Vein endothelial cell (primary cell): ENCODE measurements at places on chromosomes 4 and X. TPM values are rescaled to one million over a fixed set of nuclear protein-coding genes. Genes with fewer than 3 reads are reported as not detected.

The GAB3 gene
- 9.4 and 18.0 TPM in 2 replicates for total RNA-seq

The KIF4A gene
- total RNA-seq, result 7.5 and 15.8 TPM in 2 replicates

The PDK3 gene
- 6.9 and 11.6 TPM in 2 replicates for total RNA-seq

The SFRP2 gene
- total RNA-seq, result not detected in 2 replicates

The PPBP gene
- not detected in 2 replicates for total RNA-seq

The CACNA1F gene
- under 0.01 TPM in 1 of 2 replicates, not detected in the other for total RNA-seq

The RTL3 gene
- total RNA-seq, result under 0.01 and 0.10 TPM in 2 replicates

The PFKFB1 gene
- total RNA-seq, result under 0.01 and 0.10 TPM in 2 replicates

The FMR1NB gene
- total RNA-seq, result not detected in 2 replicates

The ATP8A1 gene
- 4.6 and 15.0 TPM in 2 replicates for total RNA-seq

The PAGE2 gene
- not detected in 2 replicates for total RNA-seq

The MMGT1 gene
- total RNA-seq, result 18.9 and 20.7 TPM in 2 replicates

The GSX2 gene
- not detected in 2 replicates for total RNA-seq

The HAND2 gene
- total RNA-seq, result 0.19 TPM in 1 of 2 replicates, not detected in the other

The YIPF7 gene
- 0.33 TPM in 1 of 2 replicates, not detected in the other for total RNA-seq

The GASK1B gene
- total RNA-seq, result 102 and 200 TPM in 2 replicates

The COX7B2 gene
- total RNA-seq, result not detected in 2 replicates

The SAGE1 gene
- not detected in 2 replicates for total RNA-seq

The FAAH2 gene
- total RNA-seq, result 0.33 and 0.96 TPM in 2 replicates

The SCML2 gene
- total RNA-seq, result 0.98 and 1.4 TPM in 2 replicates

The KIAA1210 gene
- total RNA-seq, result not detected in 2 replicates

The ADH1A gene
- not detected in 2 replicates for total RNA-seq

The FAM47E gene
- not detected in 2 replicates for total RNA-seq

The ARHGAP4 gene
- total RNA-seq, result 5.3 and 20.6 TPM in 2 replicates

The DRP2 gene
- 0.33 and 0.48 TPM in 2 replicates for total RNA-seq

The SPANXN4 gene
- not detected in 2 replicates for total RNA-seq

The AR gene
- 14.9 and 16.7 TPM in 2 replicates for total RNA-seq

The FGG gene
- total RNA-seq, result not detected in 2 replicates

The C4orf50 gene
- total RNA-seq, result not detected in 2 replicates

The RADX gene
- total RNA-seq, result under 0.01 and 0.10 TPM in 2 replicates

The GRXCR1 gene
- not detected in 2 replicates for total RNA-seq

The CRMP1 gene
- not detected in 2 replicates for total RNA-seq

The PAGE5 gene
- total RNA-seq, result not detected in 2 replicates

The DMRTC1B gene
- total RNA-seq, result not detected in 2 replicates

The TMEM144 gene
- total RNA-seq, result 4.9 and 8.3 TPM in 2 replicates

The NPNT gene
- 0.10 TPM in 1 of 2 replicates, not detected in the other for total RNA-seq

The HPF1 gene
- 23.7 and 25.5 TPM in 2 replicates for total RNA-seq

The SMS gene
- total RNA-seq, result 119 and 141 TPM in 2 replicates

The CSAG2 gene
- total RNA-seq, result not detected in 2 replicates

The FRG2 gene
- not detected in 2 replicates for total RNA-seq

The UGT2B10 gene
- total RNA-seq, result not detected in 2 replicates

The GAGE2A gene
- not detected in 2 replicates for total RNA-seq

The TLR10 gene
- total RNA-seq, result not detected in 2 replicates

The C4orf17 gene
- not detected in 2 replicates for total RNA-seq

The GUCY1A1 gene
- total RNA-seq, result 10.2 and 13.1 TPM in 2 replicates

The MBNL3 gene
- total RNA-seq, result 0.98 and 3.5 TPM in 2 replicates
